ENCODE measurements at places on chromosomes 7 and 10.

- DNase-seq: peak; percentile 41
Measured at GRCh38 chr10:99993701-99994689, 15.8 kb downstream of the DNMBP start.

- no peak for DNase-seq
Measured at GRCh38 chr7:16354573-16354972, 66.8 kb downstream of the CRPPA start.

DNA sequence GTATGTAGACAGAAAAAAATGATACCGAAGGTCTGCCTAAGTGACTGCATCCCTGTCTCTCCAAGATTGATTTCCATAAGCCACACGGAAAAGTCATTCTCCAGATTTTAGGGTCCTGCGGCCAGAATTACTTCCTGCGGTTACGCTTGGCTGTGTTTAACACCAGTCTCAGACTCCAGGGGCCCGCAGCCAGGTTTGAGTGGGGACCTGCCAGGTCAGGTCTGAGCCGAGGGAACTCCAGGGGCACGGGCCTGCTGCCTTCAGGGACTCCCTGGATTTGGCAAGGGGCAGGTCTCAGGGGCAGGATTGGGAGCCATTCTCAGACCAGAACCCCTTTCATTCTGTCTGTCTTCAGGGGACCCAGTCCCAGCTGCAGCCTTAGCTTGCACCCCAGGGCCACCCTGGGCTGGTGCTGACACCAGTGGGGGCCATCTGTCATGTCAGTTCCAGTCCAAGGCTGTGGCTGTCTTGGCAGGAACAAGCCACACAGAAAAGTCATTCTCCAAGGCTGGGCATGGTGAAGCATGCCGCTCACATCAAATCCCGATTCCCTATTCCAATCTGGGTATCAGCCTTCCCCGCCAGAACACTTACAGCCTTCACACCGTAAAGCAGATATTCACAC is 39.0 kb downstream of the TMEM120A start:
- no peak for DNase-seq

- peak; percentile 81 for DNase-seq
Measured at GRCh38 chr7:130649004-130649790, 19.4 kb downstream of the COPG2 start.

DNA sequence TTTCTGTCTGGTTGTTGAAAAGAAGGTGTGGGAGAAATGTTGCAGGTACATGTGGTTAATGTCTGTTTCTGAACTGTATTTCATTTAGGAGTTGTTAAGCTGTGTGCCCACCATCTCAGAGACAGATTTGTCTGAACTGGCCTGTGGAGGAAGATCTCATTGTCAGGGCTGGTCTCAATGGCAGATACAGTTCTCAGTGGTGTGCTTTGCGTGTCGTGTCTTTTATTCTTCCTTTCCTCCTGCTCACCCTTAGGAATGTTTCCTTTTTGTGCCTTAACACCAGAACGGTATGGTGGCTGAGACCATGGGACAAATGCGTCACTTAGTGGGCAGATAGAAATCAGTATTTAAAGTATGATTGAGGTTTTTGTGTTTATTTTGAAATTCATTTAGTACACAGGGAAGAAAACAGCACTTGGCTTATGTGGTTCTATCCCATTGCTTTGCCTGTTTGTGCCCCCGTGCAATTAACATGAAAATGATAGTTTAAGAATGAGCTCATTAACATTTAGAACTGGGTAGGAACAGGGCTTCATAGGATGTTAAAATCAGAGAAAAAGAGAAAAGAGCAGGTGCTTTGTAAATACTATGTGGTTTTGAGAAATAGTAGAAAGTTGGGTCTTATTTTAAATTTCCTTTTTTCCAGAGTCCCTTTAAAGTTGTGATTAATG is 112.6 kb downstream of the AUTS2 start:
- DNase-seq: no peak

GRCh38 chr10:26543567-26544306 is 105.6 kb downstream of the APBB1IP start:
- peak; percentile 42 for DNase-seq
